ENCODE measurements at places on chromosomes 13 and 19.
A peak's percentile ranks its signal among the peaks of the same experiment; 100 is the strongest.

GRCh38 chr19:18264971-18265540 lies 9.2 kb downstream of the IQCN start:
- no peak for DNase-seq

- no peak for DNase-seq
Observed at GRCh38 chr19:30447553-30447870, 75.3 kb downstream of the ZNF536 start.

DNA sequence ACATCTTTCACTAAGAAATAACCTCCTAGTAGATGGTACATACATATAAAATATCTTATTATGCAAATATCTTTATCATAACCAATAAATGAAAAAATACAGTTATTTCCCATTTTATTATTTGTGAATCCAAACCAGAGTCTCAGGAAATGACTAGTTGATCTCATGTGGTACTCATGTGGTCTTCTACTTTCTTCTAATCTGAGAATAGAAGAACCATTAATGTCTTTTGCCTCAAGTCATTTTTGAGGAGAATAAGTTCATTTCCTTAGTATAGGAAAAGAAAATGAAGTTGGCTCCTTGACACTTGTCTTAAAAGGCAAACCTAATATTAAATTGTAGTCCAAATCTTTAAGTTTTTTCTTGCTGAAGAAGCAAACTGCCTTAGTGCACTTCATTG lies 106.7 kb downstream of the EDNRB start:
- no peak for DNase-seq

GRCh38 chr13:80131204-80131603 lies 209.7 kb downstream of the SPRY2 start:
- DNase-seq: no peak

- DNase-seq: no peak
Observed at GRCh38 chr19:31718898-31719297, 369.7 kb upstream of the TSHZ3 start.

DNA sequence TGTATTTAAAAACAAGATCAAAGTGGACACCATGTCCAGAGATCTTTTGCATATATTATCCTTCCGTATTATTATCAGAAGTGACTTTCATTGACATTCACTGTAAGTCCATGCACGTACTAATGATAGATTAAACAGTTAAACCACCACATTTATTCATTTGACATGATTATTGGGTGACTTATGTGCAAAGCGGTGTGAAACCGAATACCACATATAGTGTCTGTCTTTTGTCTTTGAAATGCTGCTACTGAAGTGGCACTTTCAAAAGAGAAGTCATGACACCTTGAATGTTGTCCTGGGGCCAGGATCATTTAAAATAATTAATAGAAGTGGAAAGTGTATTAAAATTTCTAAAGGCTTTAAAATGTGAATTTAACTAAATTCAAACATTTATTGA lies 100.1 kb downstream of the ERCC5 start:
- no peak for DNase-seq

GRCh38 chr13:74571811-74572210 lies 437.6 kb upstream of the KLF12 start:
- no peak for DNase-seq

GRCh38 chr13:21638319-21639282 lies 32.3 kb upstream of the FGF9 start:
- DNase-seq: no peak

GRCh38 chr13:44927968-44928367 lies 61.3 kb downstream of the NUFIP1 start:
- no peak for DNase-seq

GRCh38 chr19:39524495-39524894 lies 8.2 kb downstream of the EID2B start:
- DNase-seq: no peak

GRCh38 chr19:55086730-55087541 lies 11.3 kb downstream of the EPS8L1 start:
- peak; percentile 70 for DNase-seq

DNA sequence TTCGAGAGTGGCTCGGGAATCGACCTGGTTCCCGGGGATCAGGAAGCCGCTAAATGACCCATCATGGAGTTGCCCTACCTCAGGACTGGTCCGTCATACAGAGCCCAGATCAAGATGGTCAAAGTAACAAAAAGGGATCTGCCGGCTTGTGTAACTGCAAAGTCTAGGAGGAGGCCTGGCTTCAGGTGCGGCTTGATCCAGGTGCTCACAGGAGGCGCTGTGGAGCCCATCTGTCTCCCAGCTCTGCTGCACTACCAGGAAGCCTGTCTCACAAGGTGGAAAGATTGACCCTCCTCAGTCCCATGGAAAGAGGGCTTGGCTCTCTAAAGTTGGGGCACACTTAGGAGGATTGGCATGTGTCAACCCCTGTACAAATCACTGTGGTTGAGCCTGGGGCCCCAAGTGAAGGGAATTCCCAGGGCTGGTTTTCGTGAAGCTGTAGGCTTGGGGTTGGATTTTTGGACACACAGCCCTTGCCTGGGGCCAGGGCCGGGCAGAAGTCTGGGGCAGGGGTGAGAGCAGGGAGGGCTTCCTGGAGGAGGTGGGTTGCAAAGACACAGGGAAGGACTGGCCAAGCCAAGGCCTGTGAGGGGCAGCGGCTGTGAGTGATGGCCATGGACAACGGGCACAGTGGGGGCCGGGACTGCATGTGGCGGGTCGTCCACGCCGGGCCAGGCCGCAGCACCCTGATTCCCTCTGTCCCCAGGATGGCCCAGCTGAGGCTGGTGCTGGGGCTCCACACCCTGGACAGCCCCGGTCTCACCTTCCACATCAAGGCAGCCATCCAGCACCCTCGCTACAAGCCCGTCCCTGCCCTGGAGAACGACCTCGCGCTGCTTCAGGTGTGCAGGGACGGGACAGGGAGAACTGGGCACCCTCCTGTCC lies 4.2 kb downstream of the GZMM start:
- DNase-seq: no peak

DNA sequence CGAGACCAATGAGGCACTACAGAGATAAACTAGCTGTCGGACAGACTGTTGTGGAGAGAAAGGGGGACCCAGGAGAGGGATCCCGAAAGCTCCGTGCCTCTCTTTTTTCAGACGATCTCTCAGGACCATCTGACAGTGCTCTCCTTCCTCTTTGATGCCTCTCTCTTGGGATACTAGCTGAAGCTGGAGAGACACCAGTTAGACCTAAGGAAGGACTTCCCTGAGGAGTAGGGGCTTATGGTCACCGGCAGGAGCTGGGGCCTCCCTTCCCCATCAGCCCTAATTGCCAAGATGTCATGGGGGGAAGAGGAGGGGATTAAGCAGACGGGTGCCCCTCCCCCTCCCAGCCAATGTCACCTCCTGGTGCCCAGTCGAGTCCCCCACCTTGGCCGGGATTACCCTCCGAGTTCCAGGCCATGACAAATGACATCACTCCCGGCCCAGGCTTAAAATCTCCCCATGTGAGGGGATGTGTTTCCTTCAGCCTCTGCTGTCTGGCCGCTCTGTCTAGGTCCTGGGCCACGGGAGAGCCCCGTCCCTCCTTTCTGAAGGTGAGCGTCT lies at the start of gene CRX:
Gene CRX (plus strand): TSS at position 478 of the 561 bp plus-strand sequence. CDS start 12,507 bp downstream, outside the sequence.
- DNase-seq: no peak

DNA sequence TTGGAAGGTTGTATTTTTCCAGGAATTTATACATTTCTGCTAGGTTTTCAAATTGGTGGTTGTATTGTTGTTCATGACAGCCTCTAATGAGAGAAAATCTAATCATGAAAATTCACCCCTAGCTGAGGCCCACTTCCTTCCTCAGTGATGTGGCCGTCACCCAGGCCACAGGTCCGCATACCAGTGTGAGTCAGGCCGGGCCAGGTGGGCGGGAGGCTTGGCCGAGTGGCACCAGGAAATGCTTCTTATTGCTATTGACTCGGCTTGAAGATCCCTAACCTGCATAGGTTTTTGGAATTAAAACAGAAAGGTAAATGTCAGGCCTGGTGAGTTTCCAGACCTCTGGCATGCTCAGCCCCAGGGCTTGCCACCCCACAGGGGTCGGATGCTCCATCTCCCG lies 88.7 kb downstream of the SCGB2B2 start:
- no peak for DNase-seq

DNA sequence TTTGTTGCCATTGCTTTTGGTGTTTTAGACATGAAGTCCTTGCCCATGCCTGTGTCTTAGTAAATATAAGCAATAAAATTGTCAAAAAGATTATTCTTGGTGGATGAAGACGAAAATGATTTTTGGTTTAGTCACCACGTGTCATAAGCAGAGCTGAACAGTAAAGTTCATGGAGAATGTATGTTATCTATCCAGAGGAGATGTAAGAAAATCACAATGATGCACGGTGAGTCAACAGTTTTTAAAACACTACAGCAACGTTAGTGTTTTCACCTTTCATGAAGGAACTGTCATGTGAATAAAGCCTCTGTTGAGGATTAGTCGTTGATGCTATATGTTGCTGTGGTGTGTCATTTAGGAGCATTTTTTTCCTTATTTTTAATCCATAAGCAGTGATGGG lies 137.6 kb downstream of the GPC6 start:
- DNase-seq: no peak

DNA sequence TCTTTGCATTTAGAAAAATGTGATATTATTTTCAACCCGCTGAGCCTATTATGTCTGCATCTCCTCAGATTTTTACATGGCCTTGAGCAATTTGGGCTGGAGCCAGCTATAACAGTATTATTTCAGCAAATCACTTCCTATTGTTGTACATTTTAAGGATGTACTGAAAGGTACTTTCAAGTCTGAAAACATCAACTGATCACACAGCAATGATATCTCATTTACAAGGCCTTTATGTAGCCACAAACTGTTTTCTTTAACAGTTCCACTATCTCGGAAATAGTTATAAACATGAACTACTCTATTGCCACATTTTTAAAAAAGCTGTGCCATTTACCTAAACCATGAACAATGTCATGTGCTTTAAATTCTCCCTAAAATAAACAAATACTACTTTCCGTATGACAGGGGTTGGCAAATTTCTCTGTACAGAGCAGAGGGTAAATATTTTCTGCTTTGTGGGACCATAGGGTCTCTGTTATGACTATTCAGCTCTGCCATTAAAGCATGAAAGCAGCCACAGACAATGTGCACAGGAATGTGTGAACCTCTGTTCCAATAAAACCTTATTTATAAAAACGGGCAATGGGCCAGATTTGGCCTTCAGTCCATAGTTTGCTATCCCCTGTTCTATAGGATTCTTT lies 560.4 kb downstream of the GPC6 start:
- no peak for DNase-seq

- no peak for DNase-seq
Observed at GRCh38 chr19:31991984-31992655, 353.3 kb upstream of the ZNF507 start.

DNA sequence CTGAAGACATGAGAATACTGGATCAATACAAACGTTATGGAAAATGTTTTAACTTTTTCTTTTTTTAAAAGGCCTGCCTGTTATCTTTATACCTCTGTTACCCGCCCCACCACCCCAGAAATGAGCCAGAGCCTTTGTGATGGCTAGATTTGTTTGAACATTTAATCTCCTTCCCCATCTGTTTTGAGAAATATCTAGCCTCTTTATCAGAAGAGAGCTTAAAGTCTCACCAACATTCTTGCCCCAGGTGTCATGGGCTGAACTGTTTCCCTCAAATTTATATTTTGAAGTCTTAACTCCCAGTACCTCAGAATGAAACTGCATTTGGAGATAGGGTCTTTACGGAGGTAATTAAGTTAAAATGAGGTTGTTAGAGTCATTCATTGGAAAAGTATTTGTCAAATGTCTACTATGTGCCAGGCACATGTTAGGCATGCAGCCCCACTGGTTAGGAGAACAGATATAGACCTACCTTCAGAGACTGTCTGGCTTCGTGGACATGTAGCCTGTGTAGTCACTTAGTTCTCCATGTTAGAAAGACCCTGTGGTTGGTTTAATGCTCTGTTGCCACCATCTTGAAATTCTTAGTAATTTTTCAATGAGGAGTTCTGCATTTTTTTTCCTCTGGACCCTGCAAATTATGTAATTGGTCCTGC lies 6.3 kb upstream of the RB1 start:
- DNase-seq: no peak

GRCh38 chr19:45249261-45250033 lies 1.6 kb upstream of the MARK4 start:
- DNase-seq: no peak

DNA sequence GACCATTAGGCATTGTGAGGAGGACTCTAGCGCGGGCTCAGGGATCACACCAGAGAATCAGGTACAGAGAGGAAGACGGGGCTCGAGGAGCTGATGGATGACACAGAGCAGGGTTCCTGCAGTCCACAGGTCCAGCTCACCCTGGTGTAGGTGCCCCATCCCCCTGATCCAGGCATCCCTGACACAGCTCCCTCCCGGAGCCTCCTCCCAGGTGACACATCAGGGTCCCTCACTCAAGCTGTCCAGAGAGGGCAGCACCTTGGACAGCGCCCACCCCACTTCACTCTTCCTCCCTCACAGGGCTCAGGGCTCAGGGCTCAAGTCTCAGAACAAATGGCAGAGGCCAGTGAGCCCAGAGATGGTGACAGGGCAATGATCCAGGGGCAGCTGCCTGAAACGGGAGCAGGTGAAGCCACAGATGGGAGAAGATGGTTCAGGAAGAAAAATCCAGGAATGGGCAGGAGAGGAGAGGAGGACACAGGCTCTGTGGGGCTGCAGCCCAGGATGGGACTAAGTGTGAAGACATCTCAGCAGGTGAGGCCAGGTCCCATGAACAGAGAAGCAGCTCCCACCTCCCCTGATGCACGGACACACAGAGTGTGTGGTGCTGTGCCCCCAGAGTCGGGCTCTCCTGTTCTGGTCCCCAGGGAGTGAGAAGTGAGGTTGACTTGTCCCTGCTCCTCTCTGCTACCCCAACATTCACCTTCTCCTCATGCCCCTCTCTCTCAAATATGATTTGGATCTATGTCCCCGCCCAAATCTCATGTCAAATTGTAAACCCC lies 2.8 kb upstream of the CEACAM5 start:
- DNase-seq: no peak

GRCh38 chr19:44947041-44947581 lies 1.3 kb downstream of the APOC2 start:
- no peak for DNase-seq

GRCh38 chr19:49338691-49339300 lies 3.6 kb downstream of the CD37 start:
- no peak for DNase-seq

DNA sequence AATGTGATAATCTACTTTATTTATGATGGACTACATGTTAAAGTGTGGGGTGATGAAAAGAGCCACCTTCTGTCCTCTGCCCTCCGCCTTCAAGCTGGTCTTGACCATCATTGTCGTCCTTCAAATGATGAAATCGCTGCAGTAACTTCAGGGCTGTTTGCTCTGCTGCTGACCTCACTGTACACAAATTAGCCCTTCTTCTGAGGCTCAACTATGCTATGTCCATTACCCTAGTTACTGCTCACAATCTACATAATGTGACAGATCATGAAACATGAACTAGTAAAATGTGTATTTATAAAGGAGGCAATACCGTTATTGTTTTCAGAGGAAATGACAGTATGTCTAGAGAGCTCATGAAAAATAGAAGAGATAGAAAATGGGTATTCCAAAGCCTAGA lies 145.9 kb downstream of the RFC3 start:
- no peak for DNase-seq

Data from HFF-Myc (cell line).